Activated CD8-positive, alpha-beta memory T cell treated with anti-CD3 and anti-CD28 coated beads for 1 hour (primary cell): ENCODE measurements at places on chromosomes 11 and 22.

DNA sequence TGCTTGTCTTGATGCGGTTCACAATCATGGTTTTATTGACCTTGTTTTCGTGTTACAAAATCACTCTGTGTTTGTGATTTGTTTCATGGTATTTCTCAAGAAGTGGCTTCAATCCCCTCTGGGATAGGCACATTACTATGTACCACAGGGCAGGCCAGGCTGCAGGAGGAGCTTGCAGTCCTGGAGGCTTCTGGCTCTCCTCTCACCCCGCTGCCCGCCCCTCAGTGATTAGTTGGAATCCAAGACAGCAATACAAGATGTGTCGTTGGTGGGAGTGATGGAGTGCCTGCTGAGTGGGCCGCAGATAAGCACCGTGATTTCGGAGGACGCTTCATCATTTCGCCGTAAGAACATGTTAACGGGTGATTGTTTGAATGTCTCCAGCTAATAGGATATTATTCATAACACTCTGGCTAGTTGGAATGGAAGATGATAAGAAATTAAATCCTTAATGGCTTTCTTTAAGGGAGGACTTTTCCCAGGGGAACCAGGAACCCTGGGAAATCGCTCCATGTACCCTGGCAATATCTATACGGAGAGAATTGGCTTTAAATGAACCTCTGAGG, 384.4 kb downstream of the MIAT start:
- no peak for DNase-seq

DNA sequence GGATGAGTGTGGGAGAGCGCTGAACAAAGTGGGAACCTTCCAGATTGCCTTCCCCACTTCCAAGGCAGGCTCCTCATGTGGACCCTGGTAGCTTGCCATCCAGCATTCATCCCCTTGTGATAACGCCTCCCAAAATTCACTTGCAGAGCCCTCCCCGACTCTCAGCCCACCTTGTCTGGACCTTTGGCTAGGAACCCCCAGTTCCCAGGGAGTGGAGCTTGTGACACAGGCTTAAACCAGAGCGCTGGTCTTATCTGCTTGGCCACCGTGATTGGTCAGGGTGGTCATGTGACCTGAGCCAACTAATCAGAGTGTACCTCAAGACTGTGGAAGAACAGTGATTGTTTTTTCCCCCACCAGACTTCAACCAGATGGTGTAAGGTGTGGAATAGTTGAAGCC, 9.6 kb upstream of the SLC35C1 start:
- no peak for DNase-seq

DNA sequence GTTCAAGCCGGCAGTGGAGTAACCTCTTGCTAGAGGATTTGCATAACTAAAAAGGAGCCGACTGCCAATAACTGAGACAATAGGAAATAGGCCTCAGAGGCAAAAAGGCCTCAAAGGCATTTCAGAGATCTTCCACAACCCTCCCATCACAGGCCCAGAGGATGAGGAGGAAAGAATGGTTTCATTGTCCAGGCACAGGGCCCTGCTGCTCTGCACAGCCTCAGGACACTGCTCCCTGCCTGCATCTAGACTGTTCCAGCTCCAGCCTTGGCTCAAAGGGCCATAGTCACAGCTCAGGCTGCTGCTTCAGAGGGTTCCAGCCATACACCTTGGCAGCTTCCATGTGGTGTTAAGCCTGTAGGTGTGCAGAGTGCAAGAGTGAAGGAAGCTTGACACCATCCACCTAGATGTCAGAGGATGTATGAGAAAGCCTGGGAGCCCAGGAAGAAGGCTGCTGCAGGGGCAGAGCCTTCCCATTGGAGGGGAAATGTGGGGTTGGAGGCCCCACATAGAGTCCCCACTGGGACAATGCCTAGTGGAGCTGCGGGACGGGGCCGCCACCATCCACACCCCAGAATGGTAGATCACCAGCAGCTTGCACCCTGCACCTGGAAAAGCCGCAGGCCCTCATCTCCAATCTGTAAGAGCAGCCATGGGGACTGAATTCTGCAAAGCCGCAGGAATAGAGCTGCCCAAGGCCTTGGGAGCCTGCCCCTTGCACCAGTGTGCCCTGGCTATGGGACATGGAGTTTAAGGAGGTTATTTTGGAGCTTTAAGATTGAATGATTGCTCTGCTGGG, 8.2 kb upstream of the LRP5 start:
- no peak for DNase-seq

DNA sequence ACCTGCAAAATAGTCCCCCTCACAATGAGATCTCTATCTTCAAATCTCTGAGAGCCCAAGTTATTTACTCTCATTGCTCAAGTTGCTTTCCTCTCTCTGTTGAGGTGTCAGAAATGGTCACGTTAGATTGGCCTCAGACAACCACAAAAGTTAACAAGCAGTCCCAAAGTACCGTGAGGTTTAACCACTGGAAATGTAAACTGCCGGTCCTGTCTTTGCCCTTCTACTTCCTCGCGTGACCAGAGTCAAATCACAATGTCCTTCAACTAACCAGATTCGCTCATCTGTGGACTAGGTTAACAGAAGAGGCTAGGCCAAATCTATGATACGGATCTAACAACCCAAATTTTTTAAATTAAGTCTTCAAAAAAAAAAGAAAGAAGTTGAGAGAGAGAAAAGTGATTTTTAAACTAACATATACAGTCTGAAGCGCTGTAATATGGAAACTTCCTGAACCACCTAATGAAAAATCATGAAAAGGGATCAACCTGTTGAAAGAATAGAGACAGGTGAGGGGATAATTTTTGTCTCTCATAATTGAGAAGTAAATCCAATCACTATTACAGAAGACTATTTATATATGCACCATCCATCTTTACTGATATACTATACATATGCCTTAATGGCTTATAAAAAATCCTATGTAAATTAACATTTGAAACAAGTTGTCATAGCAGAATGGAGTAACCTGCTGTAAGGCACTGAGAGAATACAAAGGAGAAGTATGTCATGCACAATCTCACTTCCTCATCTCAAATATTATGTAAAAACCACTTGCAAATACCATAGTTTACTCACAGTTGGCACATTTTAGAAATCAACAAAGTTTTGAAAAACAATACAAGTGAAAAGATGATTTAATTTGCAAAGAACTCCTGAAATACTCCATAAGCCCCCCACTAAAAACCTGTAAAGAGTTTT, 3.3 kb upstream of the JAML start:
- DNase-seq = no peak

DNA sequence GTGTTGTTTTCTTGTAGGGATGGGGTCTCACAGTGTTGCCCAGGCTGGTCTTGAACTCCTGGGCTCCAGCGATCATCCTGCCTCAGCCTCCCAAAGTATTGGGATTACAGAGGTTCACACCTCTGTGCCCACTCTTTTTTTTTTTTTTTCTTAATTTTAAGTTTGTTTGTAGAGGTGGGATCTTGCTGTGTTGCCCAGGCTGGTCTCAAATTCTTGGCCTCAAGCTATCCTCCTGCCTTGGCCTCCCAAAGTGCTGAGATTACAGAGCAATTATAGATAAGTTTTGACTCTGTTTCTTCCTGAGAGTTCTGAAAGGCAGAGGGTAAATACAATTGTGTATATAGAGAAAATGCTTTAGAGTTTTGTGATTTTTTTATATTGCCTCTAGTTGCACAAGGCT, 160.4 kb downstream of the TEAD1 start:
- DNase-seq = no peak

DNA sequence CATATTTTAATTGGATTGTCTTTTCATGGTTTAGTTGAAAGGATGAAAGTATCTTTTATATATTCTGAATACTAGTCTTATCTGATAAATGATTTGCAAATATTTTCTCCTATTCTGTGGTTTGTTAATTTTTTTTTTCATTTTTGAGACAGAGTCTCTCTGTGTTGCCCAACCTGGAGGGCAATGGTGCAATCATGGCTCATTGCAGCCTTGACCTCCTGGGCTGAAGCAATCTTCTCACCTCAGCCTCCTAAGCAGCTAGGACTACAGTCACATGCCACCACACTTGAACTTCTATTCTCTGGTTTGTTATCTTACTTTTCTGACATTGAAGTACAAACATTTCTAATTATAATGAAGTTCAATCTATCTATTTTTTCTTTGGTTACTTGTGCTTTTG, 30.0 kb upstream of the FAR1 start:
- DNase-seq = no peak

DNA sequence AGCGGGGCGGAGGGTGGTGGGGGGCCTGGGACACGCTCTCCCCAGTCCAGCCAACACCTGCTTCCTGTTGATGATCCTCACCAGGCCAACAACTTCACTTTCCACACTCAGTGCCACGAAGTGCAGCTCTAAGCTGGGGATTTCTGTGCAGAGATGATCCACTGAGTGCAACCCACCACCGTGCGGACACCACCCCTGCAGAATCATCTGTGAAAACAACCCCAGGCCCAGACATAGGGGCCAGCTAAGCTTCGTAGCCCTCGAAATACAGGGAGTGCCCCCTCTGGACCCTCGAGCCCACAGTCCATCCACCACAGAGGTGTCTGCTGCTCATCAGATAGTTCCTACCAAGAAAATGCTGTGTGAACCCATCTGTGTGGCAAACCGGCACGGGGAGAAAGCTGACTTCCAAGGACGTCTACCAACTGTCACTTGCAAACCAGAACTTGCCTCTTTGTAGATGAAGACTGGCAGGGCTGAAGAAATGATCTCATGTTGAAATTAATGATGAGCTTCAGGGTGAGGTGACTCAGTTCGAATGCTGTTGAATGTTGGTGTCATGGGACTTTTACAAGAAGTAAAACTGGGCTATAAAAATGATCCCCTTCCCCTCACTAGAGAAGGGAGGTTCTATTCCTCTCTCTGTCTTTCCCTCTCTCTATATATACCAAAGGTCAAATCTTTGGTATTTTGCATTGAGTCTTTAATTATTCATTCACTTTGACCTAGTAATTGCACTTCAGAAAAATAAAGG, 73.4 kb downstream of the MYEOV start:
- no peak for DNase-seq

GRCh38 chr11:32079553-32079952, 11.3 kb upstream of the RCN1 start:
- no peak for DNase-seq

- DNase-seq = no peak
Measured at GRCh38 chr11:693887-694562, 997 bp downstream of the DEAF1 start.

DNA sequence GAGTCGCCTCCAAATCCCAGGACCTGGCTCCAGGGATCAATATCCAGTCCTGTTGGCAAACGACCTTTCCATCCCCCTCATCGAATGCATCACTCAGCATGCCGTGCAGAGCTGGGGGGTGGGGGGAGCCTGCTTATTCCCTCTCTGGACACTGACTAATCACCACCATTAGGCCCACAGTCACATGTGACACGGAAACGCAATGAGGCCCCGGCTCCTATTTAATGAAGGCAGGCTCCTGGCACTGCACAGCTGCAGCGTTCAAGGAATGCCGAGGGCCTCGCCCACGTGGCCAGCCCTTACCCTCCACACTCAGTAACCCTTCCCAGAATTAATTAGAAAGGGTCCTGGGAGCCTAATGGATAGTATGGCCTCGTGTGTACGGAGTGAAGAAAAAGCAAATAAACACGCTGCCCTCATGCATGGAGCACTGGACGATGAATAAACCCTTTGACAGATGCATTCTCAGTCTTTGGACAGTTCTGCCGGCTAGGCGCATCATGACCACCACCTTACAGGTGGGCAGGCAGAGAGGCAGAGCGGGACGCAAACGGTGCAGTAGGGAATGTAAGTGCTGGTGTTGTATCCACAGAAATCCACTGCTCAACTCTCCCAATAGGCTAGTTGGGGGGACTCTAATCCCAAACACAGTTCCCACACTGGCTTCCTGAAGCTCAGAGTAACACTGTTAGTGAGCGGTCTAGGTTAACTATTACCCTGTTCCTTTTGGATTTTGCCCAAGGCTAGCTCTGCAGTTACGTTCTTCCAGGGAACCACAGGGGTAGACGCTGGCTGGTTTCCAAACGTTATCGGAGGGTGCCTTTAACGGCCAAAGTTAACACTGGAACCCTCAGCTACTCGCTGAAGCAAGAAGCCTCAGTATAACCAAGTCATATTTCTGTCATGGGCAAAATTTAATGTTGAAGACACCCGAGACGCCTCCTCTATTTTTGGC, 490.1 kb downstream of the OPCML start:
- DNase-seq = no peak

GRCh38 chr11:19220903-19221724, 19.3 kb upstream of the CSRP3 start:
- no peak for DNase-seq

DNA sequence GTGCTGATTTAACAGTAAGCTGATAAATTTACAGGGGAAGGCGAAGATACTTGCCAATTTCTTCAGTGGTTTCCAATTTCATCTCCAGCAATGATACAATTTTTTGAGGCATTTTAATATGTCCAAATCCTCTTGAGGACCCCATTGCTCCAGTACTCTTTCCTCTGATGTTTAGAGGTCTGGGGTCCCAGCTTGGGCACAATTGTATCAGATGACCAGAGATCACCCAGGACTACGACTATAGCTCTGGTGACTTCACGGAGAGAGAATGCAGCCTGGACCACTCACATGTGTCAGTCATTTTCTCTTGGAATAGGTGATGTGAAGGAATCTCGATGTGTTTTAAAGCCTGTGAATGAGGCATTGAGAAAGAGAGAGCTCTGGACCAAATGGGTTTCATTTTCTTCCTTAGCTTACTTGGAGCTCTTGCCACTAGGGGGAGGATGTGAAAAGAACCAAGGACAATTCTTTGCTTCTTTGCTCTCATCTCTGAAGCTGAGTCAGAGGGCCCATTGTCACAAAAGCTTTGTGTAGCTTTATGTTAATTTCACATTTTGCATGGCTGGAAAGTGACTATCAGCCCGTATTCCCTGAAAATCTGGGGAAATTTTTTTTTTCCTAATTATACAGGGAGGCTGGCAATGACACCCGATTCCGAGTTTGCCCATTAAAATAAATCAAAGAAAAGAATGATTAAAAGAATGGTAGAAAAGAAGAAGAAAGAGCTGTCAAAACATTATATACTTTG, 6.7 kb upstream of the CCDC90B start:
- no peak for DNase-seq

GRCh38 chr11:20112291-20113148, 47.8 kb downstream of the DBX1 start:
- no peak for DNase-seq

DNA sequence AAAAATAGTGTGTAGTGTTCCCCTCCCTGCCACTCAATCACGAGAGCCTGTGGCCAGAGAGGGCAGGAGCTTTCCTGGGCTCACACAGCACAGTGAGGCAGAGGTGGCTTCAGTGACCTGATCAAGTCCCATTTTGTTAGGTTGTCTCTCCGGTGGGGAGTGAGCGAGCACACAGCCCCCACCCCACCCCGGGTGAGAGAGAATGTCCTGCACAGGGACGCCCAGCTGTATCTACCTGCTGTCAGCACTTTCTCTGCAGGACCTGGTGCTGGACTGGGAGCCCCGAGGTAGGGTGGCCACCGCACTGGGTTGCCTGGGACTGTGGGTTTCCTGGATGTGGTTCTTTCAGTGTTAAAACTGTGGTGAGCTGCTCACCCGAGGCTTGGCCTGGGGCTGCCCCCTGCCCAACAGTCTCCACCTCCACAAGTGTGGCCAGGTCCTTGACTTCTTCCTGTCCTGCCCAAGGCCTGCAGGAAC, 6.1 kb downstream of the CAPN5 start:
- DNase-seq = no peak

DNA sequence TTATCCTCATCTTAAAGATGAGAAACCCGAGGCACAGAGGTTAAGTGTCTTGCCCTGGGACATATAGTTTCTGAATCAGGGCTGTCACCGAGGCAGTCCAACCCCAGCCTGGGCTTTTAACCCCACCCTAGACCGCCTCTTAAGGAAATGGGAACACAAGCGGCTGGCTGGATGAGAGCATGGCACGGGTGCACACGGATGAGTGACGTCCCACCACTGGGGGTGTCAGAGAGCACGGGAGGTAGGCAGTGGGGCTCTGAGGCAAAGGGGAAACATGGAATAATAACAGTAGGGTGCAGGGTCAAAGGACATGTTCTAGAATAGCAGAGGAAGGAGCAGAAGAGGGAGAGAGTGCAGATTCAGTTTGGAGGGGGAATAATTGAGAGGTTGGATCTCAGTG, 22.3 kb downstream of the PPFIBP2 start:
- no peak for DNase-seq
